GM04504 (cell line): ENCODE measurements at places on chromosomes 6 and 20.

DNA sequence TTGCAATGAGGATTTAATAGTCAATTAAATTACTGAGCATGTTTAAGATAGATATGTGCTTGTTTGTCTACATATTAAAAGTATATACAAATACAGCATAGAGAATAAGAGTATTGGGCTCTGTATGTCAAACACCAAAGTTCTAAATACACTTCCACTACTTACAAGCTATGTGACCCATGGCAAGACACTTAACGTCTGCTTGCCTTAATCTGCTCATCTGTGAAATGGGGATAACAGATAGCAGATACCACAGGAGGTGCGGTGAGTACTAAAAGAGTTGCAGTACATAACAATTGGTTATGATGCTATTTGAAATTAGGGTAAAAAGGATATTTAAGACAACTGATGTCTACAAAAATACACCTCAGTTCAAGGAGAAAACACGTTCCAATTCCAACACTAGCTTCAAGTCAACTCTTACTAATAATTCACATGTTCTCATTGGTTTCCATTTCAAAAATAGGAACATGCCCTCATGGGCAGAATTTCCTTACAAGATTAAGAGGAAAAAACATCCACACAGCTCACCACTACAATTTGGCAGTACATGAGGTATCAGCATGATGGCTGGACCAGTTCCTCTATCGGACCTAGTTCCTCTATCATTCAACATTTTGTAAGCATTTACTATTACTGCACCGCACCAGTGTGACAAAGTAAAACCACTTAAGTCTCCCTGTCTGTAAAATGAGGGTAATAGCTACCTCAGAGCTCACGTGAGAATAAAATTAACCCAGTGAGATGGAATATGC, 101.1 kb downstream of the SMLR1 start:
- DNase-seq, result no peak

GRCh38 chr6:155224618-155225017, 39.2 kb upstream of the CLDN20 start:
- no peak for DNase-seq

- DNase-seq, result no peak
Observed at GRCh38 chr6:19454001-19454720, 383.0 kb upstream of the ID4 start.

DNA sequence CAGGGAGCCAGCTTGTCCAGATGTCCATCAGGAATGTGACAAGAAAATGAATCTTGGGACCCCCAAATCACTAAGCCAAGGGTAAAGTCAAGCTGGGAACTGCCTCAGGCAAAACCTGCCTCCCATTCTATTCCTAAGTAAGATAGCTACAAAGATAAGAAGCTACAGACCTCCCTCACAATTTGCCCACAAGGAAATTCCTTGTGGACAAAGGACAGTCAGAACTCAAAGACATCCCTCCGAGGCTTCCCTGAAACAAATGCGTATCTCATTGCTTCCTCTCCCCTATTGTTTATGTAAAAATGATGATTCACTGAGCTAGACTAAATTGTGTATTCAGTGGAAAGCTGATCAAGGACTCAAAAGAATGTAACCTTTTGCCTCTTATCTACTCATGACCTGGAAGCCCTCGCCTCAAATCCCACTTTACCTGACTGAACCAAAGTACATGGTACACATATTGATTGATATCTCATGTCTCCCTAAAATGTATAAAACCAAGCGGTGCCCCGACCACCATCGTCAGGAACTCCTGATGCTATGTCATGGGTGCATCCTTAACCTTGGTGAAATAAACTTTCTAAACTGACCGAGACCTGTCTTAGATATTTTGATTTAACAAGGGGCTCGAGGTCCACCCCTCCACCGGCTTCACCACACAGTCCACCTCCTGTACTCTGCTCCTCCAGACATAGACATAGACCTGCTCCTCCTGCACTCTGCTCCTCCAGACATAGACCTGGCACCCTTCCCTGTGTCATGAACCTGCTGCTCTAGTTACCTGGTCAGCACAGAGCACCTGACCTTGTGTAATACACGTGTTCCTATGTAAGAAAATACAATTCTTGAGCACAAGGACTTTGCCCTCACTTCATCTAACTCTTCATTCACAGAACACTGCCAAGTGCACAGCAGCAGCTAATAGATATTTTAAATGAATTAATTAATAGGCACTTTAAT, 81.4 kb downstream of the WDR27 start:
- no peak for DNase-seq

GRCh38 chr6:108559884-108560462, 744 bp upstream of the FOXO3 start:
- peak; percentile 59 for DNase-seq

GRCh38 chr20:64166721-64167615, 2.7 kb downstream of the MYT1 start:
- no peak for DNase-seq

DNA sequence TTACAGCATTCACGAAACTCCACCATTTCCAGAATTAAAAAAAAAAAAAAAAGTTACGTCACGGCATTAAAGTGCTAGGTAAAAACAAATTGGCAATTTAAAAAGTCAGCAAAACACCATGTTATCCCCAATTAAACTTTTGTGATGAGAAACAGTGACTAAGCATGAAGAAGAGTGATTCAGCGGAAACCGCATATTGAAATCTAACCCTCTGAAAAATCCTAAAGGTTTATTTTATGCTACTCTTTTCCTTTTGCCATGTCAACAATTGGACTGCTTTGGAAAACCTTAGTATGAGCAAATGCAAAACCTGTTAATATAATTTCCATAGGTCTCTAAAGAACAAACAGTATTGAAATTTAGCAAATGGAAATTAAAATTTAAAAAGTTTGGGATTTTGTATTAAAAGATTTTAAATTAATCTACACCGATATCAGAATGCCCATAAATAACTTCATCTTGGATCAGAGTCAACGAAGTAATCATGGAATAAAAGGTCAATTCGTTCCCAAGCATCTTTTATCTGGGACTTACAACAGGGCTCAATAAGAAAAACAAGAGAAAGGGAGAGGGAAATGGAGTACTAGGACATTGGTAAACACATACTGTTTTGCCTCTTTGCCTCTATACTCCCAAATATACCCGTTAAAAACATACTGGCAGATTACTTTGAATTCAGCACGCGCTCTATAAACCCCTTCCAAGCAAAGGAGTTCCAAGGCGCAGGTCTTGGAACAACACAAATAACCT, 1.1 kb downstream of the FBXO30 start:
- peak; percentile 42 for DNase-seq

GRCh38 chr6:144265061-144265357, 20.1 kb upstream of the UTRN start:
- no peak for DNase-seq

GRCh38 chr6:118639054-118639964, 12.1 kb downstream of the CEP85L start:
- DNase-seq, result no peak

GRCh38 chr6:26520850-26521599, 17.1 kb upstream of the HMGN4 start:
- DNase-seq, result peak; percentile 69

GRCh38 chr20:37534401-37535157, 6.9 kb upstream of the BLCAP start:
- peak; percentile 71 for DNase-seq

DNA sequence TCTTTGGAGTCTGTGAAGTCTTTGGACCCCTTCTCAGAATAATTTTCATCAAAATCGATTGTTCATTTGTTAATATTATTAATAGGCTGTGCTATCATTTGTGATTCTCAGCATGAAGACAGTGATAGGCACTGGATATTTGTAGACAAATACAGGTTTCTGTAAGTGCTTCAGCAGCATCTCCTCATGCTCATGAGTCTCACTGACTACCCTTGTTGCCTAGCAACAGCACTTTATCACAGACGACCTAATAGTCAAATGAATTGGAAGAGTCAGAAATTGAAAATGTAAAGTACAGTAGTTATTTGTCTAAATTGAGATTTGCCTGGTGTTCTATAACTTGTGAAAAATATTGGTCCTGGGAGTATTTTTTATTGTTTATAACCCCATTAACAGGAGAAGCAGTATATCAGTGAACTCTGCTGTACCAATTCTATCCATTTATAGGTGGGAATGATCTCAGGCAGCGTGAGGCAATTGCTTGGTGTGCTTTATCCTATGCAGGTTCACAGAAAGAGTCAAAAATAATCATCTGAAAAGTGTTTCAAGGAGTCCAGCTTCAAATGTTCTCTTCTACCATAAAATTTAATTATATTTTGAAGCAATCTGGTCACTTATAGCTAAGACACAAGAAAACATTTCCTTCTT, 684.6 kb downstream of the RFPL4B start:
- no peak for DNase-seq

DNA sequence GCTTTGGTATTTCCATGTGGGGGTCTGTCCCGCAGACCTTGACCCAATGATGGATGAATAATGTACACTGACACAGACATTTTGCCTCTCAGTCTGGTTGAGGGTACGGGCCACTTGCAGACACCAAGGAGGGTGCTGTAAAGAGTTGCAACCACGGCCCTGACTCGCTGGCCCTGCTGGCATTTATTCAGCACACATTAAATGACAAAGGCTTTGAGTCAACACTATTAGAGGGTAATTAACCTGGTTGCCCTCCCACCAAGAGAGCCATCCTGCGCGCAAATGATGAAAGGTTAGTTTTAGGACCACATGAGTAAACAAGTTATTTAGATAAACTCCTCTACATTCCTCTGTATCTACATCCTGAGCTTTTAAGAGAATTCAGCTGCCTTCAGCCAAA, 308.9 kb upstream of the MMS22L start:
- DNase-seq, result no peak

GRCh38 chr20:11305406-11305805, 612.3 kb upstream of the BTBD3 start:
- DNase-seq, result no peak

GRCh38 chr6:141598487-141598886, 534.2 kb upstream of the GJE1 start:
- no peak for DNase-seq

DNA sequence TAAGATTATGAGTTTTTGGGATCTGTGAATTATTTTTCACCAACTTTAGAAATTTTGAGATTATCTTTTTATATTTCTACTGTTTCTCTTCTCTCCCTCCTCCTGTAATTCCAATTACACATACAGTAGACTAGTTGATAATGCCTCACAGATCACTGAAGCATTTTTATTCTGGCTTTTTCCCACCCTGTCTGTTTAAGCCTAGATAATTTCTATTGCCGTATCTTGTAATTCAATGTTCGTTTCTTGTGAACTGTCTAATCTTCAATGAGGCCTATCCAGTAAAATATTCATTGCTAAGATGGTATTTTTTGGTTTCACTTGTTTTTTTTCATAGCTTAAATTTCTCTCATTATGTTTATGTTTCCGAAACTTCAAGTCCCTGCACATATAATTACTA, 12.0 kb downstream of the MDN1 start:
- DNase-seq, result no peak

GRCh38 chr6:69985180-69985579, 118.8 kb downstream of the COL19A1 start:
- DNase-seq, result no peak

- DNase-seq, result no peak
Observed at GRCh38 chr6:87573307-87574024, 16.3 kb downstream of the RARS2 start.

DNA sequence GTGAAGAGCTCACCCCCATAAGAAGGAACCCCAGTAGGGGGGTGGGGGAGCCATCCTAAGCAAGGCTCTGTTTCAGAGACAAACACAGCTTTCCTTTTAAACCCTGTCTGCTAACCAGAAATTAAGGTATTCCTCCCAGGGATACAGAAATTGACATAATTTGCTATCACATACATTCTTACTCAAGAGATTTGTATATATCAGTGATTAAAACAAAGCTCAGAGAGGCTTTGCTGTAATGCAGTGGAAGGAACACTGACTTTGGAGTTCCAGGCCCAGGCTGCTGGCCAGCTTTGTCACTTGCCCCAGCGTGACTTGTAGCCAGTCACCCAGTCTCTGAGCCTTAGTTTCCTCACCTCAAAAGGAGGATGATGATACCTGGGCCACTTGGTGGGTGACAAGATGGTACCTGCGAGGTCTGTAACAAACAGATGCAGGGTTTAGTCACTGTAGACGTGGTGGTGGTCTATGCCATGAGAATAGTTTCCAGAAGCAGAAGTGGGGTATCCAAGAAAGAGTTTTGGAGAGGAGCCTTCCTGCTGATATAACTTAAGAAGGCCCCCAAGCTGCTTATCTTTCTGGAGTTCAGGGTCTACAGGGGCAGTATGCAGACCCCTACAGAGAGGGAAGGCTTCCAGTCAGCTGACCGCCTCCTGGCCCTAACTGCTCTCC, 3.2 kb upstream of the FOXF2 start:
- no peak for DNase-seq

DNA sequence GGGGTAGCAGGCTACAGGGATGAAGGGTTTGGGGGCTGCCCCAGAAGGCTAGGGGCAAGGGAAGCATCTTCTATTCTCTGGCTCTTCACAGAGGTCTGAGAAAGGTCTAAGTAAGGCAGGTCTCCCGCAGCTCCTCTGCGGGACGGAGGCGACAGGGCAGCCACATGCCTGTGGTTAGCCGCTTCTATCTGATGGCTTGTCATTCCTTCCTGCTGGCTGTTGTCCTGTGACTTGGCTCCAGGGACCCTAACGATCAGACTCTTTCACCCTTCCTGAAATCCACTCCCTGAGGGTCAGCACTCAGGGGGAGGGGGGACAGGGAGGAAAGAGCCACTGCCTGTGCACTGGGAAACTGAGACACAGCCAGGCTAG, 673 bp downstream of the CST7 start:
- no peak for DNase-seq

GRCh38 chr6:13863699-13864155, 49.4 kb upstream of the MCUR1 start:
- no peak for DNase-seq

- DNase-seq, result no peak
Observed at GRCh38 chr6:87213364-87213763, 58.0 kb downstream of the ZNF292 start.

- no peak for DNase-seq
Observed at GRCh38 chr20:31704225-31705119, 18.2 kb downstream of the BCL2L1 start.

DNA sequence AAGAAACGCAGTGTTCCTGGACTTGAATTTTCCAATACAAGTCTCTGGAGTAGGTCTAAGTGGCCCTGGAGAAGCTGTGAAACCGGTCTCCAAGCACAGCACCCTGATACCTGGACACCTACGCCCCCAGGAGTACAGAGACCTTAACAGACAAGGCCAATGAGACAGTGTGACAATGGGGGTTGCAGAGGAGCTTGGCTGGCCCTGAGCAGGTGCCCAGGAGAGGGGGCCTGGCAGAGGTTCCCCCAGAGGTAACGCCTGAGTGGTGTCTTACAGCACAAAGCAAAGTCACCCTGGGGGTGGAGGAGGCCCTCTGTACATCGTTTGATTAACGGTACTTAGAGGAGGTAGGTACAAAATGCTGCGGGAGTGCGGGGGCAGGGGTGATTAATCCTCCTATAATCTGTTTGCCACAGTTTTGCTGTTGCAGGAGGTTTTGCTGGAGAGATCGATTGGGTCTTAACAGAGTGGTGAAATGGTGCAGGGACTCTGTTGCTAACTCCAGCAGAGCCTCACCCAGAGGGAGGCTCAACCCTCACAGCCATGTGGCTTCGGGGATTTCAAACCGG, 37.3 kb upstream of the APCDD1L start:
- no peak for DNase-seq
